ENCODE measurements at places on chromosomes 6 and 20.
A peak's percentile ranks its signal among the peaks of the same experiment; 100 is the strongest.

DNA sequence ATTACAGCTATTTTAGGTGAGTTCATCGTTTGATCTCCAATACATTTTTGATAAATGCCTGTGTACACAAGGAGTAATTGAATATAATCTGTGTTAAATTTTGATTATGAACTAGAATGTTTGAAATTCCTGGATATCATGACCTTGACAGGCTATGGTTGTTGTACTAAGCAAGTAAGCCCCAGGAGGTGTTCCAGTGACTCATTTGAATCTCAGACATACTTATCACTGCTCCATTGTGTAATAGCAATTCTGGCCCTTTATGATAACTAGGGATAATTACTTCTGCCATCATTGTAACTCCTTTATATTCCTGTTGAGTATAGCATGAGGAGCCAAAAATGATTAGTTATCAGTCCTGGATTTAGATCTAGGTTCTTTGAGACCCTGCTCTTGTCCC lies 1424.6 kb upstream of the ADGRB3 start:
- DNase-seq = no peak

GRCh38 chr6:36724514-36725390 lies 27.1 kb downstream of the RAB44 start:
- peak; percentile 21 for DNase-seq

GRCh38 chr6:116070616-116071389 lies 10.1 kb upstream of the FRK start:
- no peak for DNase-seq

GRCh38 chr6:147579667-147580066 lies 71.2 kb downstream of the SAMD5 start:
- DNase-seq = no peak

GRCh38 chr6:84228198-84228543 lies 728 bp upstream of the CEP162 start:
- no peak for DNase-seq

- DNase-seq = no peak
These were observed 13.2 kb downstream of the STX16 start for GRCh38 chr20:58664331-58664730.

GRCh38 chr6:53725791-53726575 lies 60.4 kb upstream of the KLHL31 start:
- DNase-seq = peak; percentile 32

DNA sequence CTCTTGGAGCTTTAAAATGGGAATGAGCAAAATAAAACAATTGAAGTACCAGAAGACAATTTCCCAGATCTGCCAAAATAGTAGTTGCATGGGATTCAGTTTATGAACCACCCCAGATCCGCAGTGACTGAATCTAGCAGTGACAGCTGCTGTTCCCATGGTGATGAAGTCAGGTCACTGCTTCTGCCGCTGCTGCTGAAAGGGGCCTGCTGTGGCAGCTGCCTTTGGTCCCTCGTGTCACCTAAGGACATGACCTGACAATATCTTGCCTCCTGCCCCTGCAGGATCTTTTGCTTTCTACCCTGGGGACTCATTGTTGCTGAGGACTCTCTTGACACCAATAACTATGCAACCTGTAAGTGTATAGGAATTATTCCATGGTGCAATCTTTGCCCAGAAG lies 34.3 kb upstream of the OGFRL1 start:
- no peak for DNase-seq

DNA sequence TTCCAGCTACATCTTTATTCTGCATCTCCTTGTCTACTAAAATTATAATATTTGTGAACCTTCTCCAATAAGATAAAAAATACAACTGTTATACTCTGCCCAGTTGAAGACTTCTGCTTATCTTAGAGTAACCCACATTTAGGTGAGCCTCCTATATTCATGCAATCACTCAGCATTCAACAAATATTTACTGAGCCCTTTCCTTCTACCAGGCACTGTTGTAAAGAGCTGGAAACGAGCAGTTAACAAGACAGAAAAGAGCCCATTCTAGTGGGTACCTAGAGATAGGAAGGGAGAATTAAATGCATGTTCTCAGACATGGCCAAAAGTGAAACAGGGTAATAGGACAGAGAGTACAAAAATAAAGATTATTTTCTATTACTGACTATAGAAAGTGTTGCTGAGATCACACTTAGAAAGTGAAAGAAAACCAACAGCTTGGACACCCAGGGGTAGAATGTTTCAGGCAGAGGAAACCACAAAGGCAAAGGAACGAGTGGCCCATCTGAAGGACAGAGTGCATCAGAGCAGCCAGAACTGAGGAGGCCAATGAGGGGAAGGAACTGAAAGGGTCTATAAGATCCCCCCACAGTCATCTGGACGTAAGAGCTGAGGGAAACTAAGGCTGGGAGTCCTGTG lies 50.8 kb upstream of the SMLR1 start:
- DNase-seq = no peak

DNA sequence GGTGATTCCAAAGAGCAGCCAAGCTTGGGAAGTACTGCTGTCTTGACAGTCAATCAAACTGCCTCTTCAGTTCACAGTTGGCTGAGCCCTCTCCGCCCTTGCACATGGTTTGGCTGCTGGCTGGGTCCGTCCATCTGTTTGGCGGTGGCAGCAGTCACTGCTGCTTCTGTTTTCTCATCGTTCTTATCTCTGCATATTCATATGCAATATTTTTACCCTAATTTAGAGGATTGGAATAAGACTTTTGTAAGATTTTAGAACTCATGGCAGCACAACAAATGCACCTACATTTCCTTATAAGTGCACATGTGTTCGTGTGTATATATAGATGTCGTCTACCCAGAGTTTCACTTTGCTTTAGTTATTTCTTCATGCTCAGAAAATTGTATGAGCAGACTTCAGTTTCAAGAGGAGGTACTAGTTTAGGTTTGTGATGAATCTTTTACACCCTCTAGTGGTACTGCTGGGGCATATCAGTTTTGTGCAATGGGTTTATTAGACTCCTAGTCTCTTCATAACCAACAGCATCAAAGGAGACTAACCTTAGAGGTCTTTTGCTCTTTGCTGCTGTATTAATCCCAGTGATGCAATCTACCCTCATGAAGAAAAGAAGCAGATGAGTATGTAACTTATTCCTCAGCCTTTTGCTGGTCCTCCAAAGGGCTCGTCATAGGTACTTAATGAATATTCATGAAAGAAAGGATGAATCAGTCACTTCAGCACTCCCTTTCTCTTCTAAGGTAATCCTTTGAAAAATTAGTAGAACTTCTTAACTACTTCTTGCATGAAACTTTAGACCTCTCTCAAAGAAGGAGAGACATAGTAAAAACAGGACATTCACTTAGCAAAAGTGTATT lies 44.3 kb downstream of the KHDC1L start:
- peak; percentile 45 for DNase-seq

DNA sequence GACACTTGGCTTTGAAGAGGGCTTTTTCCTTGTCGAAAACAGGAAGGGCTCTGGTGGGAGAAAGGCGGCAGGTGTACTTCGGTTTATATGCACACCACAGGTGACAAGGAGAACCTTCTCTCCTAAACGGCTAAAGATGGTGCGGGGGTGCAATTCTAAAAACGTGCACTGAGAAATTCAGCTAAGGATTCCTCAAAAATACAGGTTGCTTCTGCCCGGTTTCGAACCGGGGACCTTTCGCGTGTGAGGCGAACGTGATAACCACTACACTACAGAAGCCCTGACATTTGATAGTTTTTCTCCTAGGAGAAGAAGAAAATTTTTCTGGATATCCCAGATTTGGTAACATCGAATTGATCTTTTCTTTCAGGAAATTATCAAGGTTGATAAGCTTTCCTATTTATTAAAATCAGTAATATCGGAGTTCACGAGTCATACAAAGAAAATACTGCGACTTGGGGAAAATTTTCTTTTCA lies 32.0 kb downstream of the POM121L2 start:
- no peak for DNase-seq

GRCh38 chr6:158103228-158103627 lies 64.8 kb downstream of the SERAC1 start:
- no peak for DNase-seq

DNA sequence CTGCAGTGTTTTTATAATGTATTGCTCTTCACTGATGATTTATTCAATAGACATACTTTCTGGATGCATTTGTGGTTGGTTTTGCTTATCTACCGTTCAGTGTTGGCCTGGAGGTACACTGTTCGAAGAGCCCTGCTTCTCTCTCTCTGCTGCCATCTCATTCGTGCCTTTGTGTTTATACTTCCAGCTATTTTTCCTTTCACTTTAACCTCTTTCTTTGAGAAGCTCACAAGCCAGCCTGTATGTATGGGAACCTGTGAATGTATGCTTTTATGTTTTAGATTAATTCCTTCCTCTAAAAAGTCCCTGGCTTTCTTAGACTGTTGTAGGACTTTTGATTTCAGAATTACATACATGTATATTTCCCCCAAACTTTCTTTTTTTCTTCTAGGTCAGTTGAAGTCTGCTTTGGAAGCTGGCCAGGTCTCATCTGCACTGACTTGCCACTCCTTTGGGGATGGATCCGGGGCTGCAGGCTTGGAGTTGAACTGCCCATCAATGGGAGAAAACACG lies 83.0 kb downstream of the SCAND1 start:
- no peak for DNase-seq

DNA sequence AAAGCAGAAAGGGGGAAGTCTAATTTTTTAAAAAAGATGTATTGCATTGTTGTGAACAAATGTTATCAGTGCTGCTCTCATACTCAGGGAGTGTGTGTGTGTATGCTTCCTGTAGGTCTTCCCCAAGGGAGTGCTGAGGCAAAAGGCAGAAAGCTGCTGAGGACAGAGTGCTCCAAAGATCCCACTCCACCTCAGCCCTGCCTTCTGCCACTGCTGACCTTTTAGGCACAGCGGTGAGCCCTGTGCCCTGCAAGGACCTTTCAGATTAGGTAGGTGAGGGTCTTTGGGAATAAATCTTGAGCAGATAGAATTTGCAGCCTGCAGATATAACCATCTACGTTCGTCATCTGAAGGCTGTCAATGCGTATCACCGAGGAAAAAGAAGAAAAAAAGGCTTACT lies 756.4 kb upstream of the MMS22L start:
- no peak for DNase-seq

DNA sequence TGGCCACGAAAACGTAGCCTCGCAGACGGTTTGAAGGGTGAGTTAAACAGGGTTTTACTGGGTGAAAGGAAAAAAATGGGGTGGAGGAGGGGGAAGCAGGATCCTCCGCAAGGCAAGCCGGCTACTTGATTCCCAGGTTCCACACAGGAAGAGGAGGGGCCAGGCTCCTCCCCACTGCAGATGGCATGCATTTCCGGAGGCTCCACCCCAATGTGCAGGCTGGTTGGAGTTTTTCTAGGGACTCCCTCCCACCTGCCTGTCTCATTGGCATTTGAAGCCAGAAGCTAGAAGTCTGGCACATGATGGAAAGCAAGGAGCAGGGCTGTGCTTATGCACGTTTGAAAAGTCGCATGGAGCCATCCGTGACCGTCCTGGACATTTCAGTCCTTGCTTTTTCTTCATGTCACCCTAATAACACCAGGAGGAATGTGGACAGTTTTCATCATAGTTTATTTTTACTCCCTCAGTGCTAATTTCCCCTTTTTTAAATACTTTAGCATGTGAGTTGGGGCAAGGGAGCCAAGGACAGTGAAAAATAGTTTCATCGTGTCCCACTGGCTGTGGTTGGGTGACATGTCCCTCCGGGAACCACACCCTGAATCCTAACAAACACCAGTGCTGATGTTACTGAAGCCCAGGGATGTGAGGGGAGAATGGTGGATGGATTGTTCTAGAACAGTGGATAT lies 100.1 kb upstream of the INSM1 start:
- no peak for DNase-seq

GRCh38 chr20:18324596-18325089 lies 36.3 kb downstream of the ZNF133 start:
- no peak for DNase-seq

- no peak for DNase-seq
These were observed 496.0 kb upstream of the ADGRB3 start for GRCh38 chr6:68139130-68139529.

- DNase-seq = no peak
These were observed at the start of gene PHF10 for GRCh38 chr6:169724494-169725124. Gene PHF10 (minus strand): TSS chr6:169724500. CDS start chr6:169723931, 569 bp downstream.

GRCh38 chr6:39999006-39999867 lies 65.0 kb upstream of the MOCS1 start:
- no peak for DNase-seq

- no peak for DNase-seq
These were observed 51.0 kb downstream of the KCNQ5 start for GRCh38 chr6:72672906-72673305.

- DNase-seq = no peak
These were observed 4.6 kb downstream of the TGM3 start for GRCh38 chr20:2300420-2300819.

GRCh38 chr6:140988780-140989179 lies 1143.9 kb upstream of the GJE1 start:
- DNase-seq = no peak

DNA sequence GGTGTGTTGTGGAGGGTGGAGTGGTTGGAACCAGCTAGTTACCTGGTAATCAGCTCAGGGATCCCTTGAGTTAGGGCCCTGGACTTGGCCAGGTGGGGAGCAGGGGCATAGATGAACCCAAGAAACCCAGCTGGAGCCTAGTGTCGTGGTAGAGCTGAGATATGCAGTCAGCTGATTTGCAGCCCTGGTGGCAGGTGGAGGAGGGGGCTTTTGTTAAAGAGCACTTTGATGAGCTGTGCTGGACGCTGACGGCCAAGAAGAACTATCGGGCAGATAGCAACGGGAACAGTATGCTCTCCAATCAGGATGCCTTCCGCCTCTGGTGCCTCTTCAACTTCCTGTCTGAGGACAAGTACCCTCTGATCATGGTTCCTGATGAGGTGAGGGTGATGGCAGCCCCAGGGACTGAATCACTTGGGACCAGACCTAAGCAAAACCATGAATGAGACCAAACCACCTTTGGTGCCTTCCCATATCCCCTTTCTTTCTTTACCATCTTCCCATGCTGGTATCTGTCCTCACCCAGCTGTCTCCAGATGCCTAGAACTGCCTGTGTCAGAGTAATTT lies 12.7 kb downstream of the DEF6 start:
- no peak for DNase-seq

DNA sequence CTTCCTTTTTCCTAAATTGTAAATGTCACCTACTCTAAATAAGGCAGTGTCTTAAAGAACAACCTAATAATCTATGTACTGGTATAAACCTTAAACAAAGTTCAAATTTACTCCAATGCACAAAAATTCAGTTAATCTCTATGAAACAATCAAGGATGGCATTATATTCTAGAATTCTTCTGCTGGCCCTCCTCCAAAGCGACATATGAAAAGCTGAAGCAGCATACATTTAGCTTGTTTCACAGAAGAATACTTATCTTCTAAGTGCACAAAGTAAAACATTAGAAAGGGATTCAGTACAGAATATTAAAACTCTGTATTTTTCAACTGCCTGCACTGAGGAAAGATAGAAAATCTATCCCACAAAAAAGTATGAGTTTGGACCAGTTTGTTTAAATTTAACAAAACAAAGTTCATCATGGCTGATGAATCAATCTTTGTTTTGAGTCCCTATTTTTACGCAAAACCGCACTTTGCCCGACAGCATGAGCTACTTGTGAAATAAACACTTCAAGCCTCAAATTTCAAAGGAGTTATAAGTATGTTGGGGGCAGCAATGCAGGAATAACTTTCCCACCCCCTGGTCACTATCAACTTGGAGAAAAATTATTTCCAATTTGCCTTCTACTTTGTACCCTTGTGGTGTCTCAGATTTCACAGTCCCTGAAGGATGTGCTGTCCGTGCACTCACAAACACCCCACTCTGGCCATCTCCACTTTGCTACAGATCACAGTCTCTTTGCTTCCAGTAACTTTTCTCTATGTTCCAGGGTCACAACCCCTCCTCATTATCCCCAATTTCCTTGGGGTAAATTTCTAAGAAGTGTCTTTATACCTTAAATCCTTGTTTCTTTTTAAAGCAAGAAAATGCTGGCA lies 238.2 kb downstream of the PRKN start:
- DNase-seq = no peak

GRCh38 chr6:106849676-106850332 lies 124.7 kb downstream of the CD24 start:
- DNase-seq = no peak

All from fibroblast of skin of left quadriceps (primary cell).